Right lobe of liver (tissue), 6 donors: ENCODE measurements at places on chromosomes 6 and 20. TPM values are rescaled to one million over a fixed set of nuclear protein-coding genes. Genes with fewer than 3 reads are reported as not detected.

DNA sequence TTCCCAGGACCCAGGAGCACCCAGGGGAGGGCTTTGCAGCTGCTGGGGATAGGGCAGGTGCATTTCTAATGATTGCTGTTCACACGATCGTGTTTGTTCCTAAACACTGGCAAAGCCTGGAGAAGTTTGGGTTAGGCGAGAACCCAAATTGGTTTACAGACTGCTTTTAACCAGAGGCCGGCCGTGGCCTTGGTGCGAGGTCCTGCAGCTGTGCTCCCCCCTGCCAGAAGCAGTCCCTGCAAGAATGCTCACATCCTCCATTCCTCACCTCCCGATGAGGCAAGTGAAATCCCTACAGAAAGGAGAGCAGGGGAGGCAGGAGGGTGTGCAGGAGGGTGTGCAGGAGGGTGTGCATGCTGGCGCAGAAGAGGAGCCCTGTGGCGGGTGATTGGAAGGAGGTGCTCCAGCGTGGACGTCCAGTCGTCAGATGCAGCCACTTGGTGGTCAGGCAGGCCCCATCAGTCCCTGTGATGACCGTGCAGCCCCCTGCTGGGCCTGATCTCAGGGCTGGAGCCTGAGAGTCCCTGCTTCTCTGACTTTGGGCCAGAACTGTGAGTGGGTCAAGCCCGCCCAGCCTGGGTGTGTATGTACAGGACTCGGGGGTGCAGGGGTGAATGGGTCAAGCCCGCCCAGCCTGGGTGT is 55.7 kb upstream of the FRMD1 start:
- no peak overlapping the region for H3K27ac ChIP-seq
- no peaks in the 10 kb centered on the region for H3K36me3 ChIP-seq
- no peak for DNase-seq
- no peaks in the 10 kb centered on the region for H3K4me1 ChIP-seq
- no peaks in the 10 kb centered on the region for H3K27me3 ChIP-seq

- no peaks in the 10 kb centered on the region for H3K27me3 ChIP-seq
- H3K4me1 ChIP-seq = no peaks in the 10 kb centered on the region
- H3K4me3 ChIP-seq = no peak overlapping the region
- DNase-seq = no peak
- no peaks in the 10 kb centered on the region for H3K36me3 ChIP-seq
- H3K27ac ChIP-seq = no peak overlapping the region
Observed at GRCh38 chr20:32557319-32557718, 27.8 kb downstream of the NOL4L start.

DNA sequence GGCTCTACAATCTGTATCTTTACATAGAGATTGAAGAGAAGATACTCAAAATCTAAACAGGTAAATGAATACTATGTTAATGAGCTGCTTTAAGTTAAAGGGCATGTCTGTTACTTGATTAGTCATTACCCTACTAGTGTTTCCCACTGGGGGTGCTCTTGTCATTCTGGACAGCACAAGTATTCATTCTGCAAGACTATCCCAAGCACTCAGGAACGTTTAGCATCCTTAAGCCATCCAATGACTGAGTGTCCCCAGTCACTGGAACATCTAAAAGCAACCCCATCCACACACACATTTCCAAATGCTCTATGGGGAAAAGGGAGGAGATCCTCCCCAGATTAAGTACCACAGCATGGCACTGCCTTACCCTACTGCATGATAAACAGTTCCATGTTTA is 25.7 kb downstream of the EZR start:
- peaks cover 11% of the 10 kb centered on the region for H3K4me1 ChIP-seq
- H3K27ac ChIP-seq = no peak overlapping the region
- no peak overlapping the region for H3K4me3 ChIP-seq
- H3K36me3 ChIP-seq = peaks cover 2% of the 10 kb centered on the region

DNA sequence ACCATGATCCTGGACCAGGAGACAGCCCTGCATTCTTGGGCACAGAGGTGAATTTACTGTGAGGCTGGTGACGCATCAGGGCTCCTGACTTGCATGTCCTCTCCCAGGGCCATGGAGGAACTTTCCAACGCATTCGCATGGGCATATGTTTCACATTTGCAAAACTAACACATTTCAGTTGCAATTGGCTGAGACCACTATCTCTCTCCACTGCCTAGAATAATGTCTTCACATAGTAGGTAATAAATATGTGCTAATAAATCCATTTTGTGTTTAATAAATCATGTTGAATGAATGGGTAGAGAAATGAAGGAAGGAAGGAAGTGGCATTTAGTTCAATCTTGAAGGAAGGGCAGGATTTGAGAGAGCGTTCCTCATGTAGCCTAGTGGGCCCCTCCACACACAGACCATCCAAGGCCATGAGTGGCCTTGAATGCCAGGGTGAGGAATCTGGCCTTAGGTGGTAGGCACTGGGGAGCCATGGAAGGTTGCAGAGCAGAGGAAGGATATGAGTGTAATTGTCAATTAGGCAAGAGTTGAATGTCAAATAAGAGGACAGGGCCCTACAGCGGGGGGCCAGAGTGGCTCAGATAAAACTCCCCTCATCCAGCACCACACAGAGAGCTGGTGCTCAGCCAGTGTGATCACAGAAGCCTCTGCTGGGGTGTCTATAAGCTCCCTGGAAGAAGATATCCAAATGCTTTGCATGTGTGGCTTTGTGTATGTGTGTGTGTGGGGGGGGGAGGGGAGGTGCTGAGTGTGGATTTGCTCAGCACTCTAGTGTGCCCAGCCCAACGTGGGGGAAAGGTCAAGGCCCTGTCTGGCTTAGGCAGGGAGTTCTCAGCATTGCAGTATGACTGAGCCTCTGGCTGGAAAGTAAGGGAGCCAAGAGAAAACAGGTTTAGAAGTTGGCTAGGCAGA is 30.9 kb upstream of the CCN5 start:
- no peak overlapping the region for H3K27ac ChIP-seq
- no peaks in the 10 kb centered on the region for H3K27me3 ChIP-seq
- DNase-seq = peak; percentile 68
- peaks cover 9% of the 10 kb centered on the region for H3K4me1 ChIP-seq
- no peak overlapping the region for H3K4me3 ChIP-seq

GRCh38 chr6:24858177-24858653 is 59.5 kb upstream of the ARMH2 start:
- H3K27me3 ChIP-seq = no peaks in the 10 kb centered on the region
- no peaks in the 10 kb centered on the region for H3K4me1 ChIP-seq
- no peak overlapping the region for H3K27ac ChIP-seq
- no peak for DNase-seq

DNA sequence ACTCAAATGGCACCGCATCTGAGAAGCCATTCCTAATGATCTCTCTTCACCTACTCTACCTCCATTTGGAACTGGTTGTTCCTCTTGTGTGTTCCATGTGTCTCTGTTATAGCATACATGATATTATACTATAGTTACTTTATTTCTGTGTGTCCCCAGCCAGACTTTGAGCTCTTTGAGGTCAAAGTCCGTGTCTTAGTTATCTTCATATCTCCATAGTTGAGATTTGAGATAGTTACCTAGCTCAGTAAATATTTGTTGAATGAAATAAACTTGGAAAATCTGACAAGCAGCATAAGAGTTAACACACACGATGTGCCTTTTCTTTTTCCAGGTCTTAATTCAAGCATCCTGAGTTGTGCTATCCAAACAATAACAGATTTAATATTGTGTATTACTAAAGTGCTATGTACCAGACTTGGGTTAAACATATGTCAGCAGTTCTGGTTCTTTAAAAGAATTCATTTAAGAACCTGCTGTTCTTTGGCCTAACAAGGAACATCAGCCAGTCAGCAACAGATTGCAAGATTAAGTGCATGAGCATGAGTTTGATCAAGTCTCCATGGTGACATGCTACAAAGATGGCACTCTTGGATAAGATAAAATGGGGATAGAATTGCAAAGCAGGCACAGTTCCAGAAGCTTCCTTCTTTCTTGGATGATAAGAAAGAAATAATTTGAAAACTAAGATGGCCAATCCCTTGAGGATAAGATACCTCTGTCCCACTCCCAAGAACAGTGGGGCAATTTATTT is 8.7 kb upstream of the TNFRSF21 start:
- H3K27me3 ChIP-seq = no peaks in the 10 kb centered on the region
- no peak for DNase-seq
- H3K4me3 ChIP-seq = no peak overlapping the region
- no peaks in the 10 kb centered on the region for H3K4me1 ChIP-seq
- no peak overlapping the region for H3K27ac ChIP-seq
- no peaks in the 10 kb centered on the region for H3K36me3 ChIP-seq

GRCh38 chr6:96051555-96051954 is 35.8 kb downstream of the FUT9 start:
- no peak overlapping the region for H3K4me3 ChIP-seq
- no peak for DNase-seq
- no peaks in the 10 kb centered on the region for H3K36me3 ChIP-seq
- no peak overlapping the region for H3K27ac ChIP-seq
- no peaks in the 10 kb centered on the region for H3K27me3 ChIP-seq

GRCh38 chr20:25209400-25209799 is 13.9 kb downstream of the ENTPD6 start:
- H3K4me3 ChIP-seq = no peak overlapping the region
- peaks cover 14% of the 10 kb centered on the region for H3K36me3 ChIP-seq
- no peak overlapping the region for H3K27ac ChIP-seq
- no peak for DNase-seq
- no peaks in the 10 kb centered on the region for H3K27me3 ChIP-seq

GRCh38 chr6:41170547-41171160 is 7.7 kb upstream of the TREM2 start:
- H3K4me1 ChIP-seq = no peaks in the 10 kb centered on the region
- H3K27me3 ChIP-seq = no peaks in the 10 kb centered on the region
- H3K4me3 ChIP-seq = no peak overlapping the region
- no peak for DNase-seq
- no peak overlapping the region for H3K27ac ChIP-seq

GRCh38 chr6:1558388-1558787 is 51.3 kb upstream of the FOXC1 start:
- no peaks in the 10 kb centered on the region for H3K36me3 ChIP-seq
- DNase-seq = no peak
- H3K27ac ChIP-seq = no peak overlapping the region
- H3K4me3 ChIP-seq = no peak overlapping the region
- H3K27me3 ChIP-seq = no peaks in the 10 kb centered on the region

DNA sequence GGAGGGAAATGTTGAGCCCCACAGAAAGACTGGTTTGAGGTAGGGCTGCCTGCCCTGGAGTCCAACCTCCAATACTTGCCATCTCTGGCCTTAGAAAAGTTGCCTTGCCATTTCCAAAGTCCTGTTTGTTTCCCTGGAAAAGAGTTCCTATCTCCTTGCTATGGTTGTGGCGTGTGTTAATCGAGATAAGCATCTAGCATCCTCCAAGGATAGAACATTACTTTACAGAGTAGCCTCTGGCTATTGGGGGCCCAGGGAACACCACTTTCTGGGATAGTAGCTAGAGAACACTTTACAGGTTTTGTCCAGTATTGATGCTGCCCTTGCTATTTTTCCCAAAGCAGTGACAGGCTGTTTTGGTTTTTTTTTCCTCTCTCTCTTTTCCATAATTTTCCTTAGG is 57.4 kb upstream of the SASH1 start:
- no peak overlapping the region for H3K27ac ChIP-seq
- no peak for DNase-seq
- no peaks in the 10 kb centered on the region for H3K4me1 ChIP-seq
- H3K27me3 ChIP-seq = no peaks in the 10 kb centered on the region
- H3K4me3 ChIP-seq = no peak overlapping the region
- H3K36me3 ChIP-seq = no peaks in the 10 kb centered on the region

GRCh38 chr20:19431906-19432305 is 219.5 kb downstream of the SLC24A3 start:
- H3K27ac ChIP-seq = no peak overlapping the region
- DNase-seq = no peak
- H3K36me3 ChIP-seq = no peaks in the 10 kb centered on the region
- no peaks in the 10 kb centered on the region for H3K4me1 ChIP-seq
- H3K27me3 ChIP-seq = no peaks in the 10 kb centered on the region
- H3K4me3 ChIP-seq = no peak overlapping the region

- H3K27me3 ChIP-seq = no peaks in the 10 kb centered on the region
- no peak for DNase-seq
- no peak overlapping the region for H3K4me3 ChIP-seq
- H3K27ac ChIP-seq = no peak overlapping the region
- no peaks in the 10 kb centered on the region for H3K36me3 ChIP-seq
Observed at GRCh38 chr6:127058936-127059335, 59.5 kb upstream of the RSPO3 start.

GRCh38 chr6:139764498-139764986 is 390.1 kb upstream of the CITED2 start:
- no peaks in the 10 kb centered on the region for H3K4me1 ChIP-seq
- no peaks in the 10 kb centered on the region for H3K36me3 ChIP-seq
- H3K27me3 ChIP-seq = no peaks in the 10 kb centered on the region
- DNase-seq = no peak

DNA sequence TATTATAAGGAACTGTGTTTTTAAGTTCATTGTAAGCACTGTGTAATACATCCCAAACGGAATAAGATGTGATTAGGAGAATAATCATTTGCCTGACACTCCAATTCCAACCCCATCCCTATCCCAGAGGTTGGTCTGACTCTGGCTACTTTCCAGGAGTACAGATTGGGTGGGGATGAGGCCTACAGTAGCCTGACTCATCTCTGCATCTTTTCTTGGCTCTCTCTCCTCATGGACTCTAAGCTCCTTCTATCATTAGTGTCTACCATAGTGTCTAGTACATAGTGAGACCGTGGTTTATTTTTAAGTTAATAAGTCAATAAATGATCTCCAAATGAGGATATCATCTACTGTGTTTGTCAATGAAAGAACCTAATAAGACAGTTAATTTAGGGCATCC is 92.2 kb upstream of the CNKSR3 start:
- no peaks in the 10 kb centered on the region for H3K36me3 ChIP-seq
- H3K4me3 ChIP-seq = no peak overlapping the region
- DNase-seq = no peak
- H3K27me3 ChIP-seq = no peaks in the 10 kb centered on the region
- no peaks in the 10 kb centered on the region for H3K4me1 ChIP-seq
- no peak overlapping the region for H3K27ac ChIP-seq

- no peaks in the 10 kb centered on the region for H3K27me3 ChIP-seq
- no peak for DNase-seq
- H3K36me3 ChIP-seq = no peaks in the 10 kb centered on the region
- H3K4me1 ChIP-seq = no peaks in the 10 kb centered on the region
- H3K4me3 ChIP-seq = no peak overlapping the region
- H3K27ac ChIP-seq = no peak overlapping the region
Observed at GRCh38 chr20:52637201-52637600, 335.0 kb upstream of the TSHZ2 start.

DNA sequence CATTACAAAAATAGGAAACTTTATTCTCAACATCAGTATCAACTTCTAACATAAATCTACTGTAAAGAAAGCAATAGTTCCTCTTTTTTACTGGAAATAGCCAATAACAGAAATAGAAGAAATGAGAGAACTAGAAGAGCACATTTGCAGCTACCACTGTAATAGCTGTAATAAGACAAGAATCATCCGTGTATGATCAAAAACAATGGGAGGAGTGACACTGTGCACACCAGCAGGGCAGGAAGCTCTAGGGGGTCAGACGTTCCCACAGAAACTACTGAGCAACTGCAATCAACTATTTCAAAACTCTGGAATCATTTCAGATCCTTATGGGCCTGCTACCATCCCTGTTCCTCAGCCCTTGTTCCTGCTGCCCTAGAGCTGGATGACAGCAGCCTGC is 43.7 kb downstream of the NINL start:
- peaks cover 3% of the 10 kb centered on the region for H3K4me1 ChIP-seq
- no peak overlapping the region for H3K27ac ChIP-seq
- H3K36me3 ChIP-seq = no peaks in the 10 kb centered on the region
- no peaks in the 10 kb centered on the region for H3K27me3 ChIP-seq

RGS17 gene
- not detected for total RNA-seq

DDO gene
- 6.4 TPM for total RNA-seq

SSTR4 gene
- not detected for total RNA-seq

RUNX2 gene
- 0.15 TPM for total RNA-seq

GGTLC1 gene
- not detected for total RNA-seq

SLC17A2 gene
- 32.9 TPM for total RNA-seq

POU3F2 gene
- total RNA-seq = not detected

WFDC12 gene
- not detected for total RNA-seq

NT5E gene
- 31.8 TPM for total RNA-seq

PHACTR3 gene
- total RNA-seq = not detected
